B cell (primary cell): ENCODE measurements at places on chromosomes 2 and 18.

DNA sequence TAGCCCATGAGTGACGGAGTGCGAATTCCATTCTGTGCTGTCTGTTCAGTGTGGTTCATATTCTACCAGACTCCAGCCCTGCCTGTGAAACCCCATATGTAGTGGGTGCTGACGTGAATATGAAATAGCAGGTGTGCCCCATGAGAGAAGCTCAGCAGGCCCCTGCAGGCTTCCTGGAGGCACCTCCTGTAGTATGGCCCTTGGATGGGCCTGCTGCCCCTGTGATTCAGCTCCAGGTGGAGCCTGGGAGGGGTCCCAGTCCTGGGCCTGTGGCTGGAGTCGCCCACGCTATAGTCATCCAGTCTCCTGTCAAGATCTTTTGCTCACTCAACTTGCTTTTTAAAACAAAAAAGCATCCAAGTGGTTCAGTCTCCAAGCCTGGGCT is 125.5 kb downstream of the GLI2 start:
- no peak for DNase-seq

- DNase-seq: no peak
Measured at GRCh38 chr2:18362696-18363095, 197.8 kb downstream of the RDH14 start.

- DNase-seq: no peak
Measured at GRCh38 chr2:129585760-129586159, 393.7 kb upstream of the RAB6C start.

DNA sequence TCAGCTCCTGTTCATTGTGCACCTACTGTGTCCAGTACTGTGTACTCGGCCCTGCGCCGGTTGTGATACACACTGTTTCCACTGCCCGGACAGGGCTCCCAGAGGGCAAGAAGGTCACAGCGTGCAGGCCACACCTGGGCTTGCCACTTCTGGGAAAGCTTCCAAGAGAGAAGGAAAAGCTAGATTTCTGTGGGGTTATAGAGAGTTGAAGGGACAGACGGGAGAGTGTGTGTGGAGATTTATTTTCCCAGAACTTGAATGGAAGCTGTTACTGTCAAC is 3.8 kb upstream of the CNDP1 start:
- DNase-seq: no peak

DNA sequence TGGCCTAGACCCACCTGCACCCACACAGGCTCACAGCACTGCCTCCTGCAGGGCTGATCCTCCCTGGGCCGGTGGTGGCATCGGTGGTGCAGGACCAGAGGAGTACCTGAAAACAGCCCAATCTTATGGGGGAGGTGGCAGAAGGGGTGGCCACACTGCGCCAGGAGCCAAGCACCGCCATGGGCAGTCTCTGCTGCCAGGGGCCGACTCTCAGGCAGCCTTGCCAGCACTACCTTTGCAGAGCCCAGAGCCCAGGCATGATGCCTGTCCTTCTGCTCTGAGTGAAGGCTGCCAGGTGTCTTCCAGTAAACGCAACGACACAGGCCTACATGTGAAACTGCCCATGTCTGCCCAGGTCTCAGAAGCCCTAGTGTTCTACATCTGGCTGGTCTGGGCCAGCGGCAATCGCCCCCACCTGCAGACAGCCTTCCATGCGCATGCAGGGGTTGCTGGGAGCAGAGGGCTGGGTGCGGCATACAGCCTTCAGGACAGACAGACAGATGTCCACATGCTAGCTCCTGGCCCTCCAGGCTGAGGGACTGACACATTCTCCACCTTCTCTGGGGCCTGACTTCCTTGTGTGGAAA is 6.8 kb downstream of the HS6ST1 start:
- DNase-seq: no peak

- DNase-seq: no peak
Measured at GRCh38 chr2:182647499-182647787, 68.6 kb upstream of the DNAJC10 start.
